H9 (cell line): ENCODE measurements at places on chromosomes 12 and 14. TPM values are rescaled to one million over a fixed set of nuclear protein-coding genes. Genes with fewer than 3 reads are reported as not detected.

The NELL2 gene
- 31.9 and 32.7 TPM in 2 replicates for total RNA-seq

The TIGAR gene
- total RNA-seq: 23.4 and 27.5 TPM in 2 replicates

The CHGA gene
- 6.7 and 7.8 TPM in 2 replicates for total RNA-seq

The CCDC196 gene
- total RNA-seq: not detected in 2 replicates

The NPFF gene
- total RNA-seq: not detected in 2 replicates

The STRN3 gene
- total RNA-seq: 49.5 and 52.1 TPM in 2 replicates

The TMEM229B gene
- 0.22 and 0.24 TPM in 2 replicates for total RNA-seq

DNA sequence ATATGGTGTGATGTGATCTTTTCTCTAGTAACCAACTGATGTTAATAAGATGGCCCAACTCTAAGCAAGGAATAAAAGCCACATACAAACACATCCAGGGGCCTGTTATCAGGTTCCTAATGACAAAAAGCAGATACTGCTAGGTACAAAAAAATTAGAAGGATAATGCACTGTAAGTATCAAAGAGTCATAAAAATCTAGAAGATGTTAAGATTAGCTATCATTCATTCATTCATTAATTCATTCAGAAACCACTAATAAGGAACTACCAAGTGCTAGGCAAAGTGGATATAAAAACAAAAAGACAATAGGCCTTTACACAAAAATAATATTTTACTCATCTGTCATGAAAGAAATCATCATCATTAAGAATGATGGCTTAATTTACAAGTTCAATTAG is 21.6 kb downstream of the ATF7 start:
- H3K27ac ChIP-seq: no peak overlapping the region
- H3K4me1 ChIP-seq: no peaks in the 10 kb centered on the region; the same call in 1 of the 2 replicates

DNA sequence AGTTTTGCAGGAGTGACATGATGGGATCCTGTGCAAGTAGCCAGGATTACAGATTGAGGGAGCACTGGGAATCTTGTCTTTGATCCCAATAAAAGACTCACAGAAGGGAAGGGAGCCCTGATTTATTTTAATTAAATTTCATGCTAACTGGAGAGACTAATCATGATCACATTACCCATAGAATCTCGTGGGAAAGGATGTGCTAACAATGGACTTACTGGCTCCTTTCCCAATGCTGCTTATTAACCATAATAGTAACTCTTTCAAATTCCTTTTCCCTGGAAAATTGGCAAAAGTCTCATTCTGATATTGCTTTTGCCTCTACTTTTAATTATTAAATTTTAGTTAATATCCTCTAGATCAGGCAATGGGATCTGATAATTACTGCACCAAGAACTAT is 174.8 kb upstream of the AVPR1A start:
- no peaks in the 10 kb centered on the region for H3K27me3 ChIP-seq
- no peaks in the 10 kb centered on the region for H3K36me3 ChIP-seq
- no peak overlapping the region for H3K4me3 ChIP-seq
- no peak for DNase-seq
- no peak overlapping the region for H3K27ac ChIP-seq

GRCh38 chr14:105616802-105617192 is 90.4 kb downstream of the TMEM121 start:
- DNase-seq: no peak
- H3K36me3 ChIP-seq: peaks cover 23% of the 10 kb centered on the region
- no peak overlapping the region for H3K27ac ChIP-seq
- H3K4me3 ChIP-seq: no peak overlapping the region; the same call in 2 of the 3 replicates
- H3K27me3 ChIP-seq: no peaks in the 10 kb centered on the region
- H3K4me1 ChIP-seq: no peaks in the 10 kb centered on the region

DNA sequence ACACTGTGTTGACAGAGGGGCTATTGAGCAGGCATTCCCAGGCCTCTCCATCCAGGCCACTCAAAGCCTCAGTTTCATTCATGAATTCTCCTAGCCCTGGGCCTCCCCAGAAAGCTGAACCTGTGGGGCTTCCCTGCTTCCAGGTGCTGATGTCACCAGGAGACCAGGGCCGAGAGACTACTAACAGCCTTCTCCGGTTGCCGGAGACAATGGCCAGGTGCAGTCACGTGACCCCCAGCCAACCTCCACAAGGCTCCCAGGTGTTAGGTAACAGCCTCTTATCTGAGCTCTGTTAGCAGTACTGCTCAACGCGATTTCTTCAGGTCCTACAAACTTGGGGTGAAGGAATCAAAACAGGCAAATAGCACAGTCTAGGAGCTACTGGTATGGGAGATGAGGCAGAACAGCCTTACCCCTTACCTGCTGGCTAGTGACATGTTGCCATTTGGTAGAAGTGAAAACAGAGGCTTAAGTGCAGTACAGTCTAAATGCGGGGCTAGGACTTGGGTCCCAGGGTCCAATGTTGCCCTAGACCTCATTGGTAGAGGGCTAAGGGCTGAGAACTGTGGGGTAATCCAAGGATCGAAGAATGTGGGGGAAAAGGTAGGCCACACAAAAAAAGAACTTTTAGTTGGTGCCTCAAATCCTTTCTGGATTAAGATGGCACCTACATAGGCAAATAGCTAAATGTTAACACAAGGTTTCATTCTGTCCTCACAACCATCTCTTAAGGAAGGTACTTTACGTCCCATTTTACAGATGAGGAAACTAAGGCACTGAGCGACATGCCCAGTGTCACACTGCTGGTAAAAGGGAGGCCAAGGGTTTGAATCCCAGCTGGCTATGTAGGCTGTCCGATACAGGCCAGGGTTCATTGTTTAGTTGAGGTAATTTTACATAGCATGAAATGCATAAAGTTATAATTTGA is 3.8 kb downstream of the CCDC88C start:
- peak overlapping the region; percentile 0; the same call in 1 of the 3 replicates for H3K4me3 ChIP-seq
- H3K4me1 ChIP-seq: peaks cover 11% of the 10 kb centered on the region; the same call in 1 of the 2 replicates
- peak; percentile 98 for DNase-seq
- H3K27me3 ChIP-seq: no peaks in the 10 kb centered on the region
- peak overlapping the region; percentile 57 for H3K27ac ChIP-seq
- H3K36me3 ChIP-seq: peaks cover 5% of the 10 kb centered on the region

DNA sequence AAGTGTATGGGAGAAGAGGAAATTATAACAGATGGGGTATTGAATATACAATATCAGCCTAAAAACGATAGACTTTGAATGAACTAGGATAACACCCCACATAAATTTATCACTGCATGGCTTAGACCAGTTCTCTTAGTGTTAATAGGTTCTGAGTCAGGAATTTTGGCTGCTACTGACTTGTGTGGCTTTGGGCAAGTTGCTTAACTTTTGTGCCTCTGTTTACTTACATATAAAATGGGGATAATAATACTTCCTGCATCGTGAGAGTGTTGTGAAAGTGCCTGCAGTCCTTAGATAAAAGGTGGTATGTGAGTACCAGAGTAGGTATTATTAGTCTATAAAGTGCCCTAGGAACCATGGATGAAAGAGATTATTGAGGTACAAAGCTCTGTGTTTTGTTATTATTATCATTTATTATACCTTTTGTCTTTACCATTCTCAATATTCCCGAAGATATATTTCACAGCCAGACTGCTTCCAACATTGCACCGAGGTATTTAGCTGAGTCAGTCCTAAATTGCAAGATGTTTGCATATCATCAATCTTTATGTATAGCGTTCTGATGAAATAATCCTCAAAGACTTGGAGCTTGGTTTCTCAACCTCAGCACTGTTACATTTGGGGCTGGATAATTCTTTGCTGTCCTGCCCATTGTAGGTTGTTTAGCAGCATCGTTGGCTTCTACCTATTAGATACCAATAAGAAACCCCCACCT is 2.3 kb upstream of the PAWR start:
- peaks cover 17% of the 10 kb centered on the region for H3K36me3 ChIP-seq
- peaks cover 3% of the 10 kb centered on the region; the same call in 1 of the 2 replicates for H3K4me1 ChIP-seq
- H3K27ac ChIP-seq: no peak overlapping the region
- DNase-seq: no peak

DNA sequence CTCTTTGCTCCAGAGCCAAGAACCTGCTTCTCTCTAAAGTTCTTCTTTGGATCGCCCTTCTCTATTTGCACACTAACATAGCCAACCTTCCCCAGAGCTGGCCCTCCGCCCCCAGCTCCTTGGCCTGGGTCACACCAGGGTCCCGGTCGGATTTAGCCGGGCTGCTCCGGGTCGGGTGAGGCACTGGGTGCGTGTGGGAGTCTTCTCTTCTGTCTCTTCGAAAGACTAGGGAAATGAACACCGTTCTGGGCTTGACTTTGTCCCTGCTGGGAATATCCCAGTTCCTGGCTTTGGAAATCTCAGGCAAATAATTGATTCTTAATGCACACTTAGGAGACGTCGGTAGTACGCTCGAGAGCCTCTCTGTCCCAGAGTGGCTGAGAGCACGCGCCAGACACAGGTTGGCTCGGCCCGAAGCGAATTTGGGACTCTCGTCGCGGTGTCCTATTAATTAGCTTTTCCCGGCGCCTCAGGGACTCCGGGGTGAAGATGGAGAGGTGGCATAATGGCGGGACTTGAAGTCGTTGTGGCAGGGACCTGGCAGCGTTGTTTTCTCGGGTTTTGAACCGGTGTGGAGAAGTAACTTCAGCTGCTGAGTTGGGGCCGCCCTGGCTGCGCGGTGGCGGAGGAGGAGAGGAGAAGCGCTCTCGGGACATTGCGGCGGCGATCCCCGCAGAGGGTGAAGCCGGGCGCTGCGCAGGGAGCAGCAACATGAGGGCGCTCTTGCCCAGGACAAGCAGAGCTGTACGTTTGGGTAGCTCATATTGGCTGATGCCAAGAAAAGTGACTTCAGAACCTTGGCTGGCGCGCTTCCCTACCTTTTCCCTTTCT is 7.5 kb downstream of the FOXG1 start:
- H3K4me3 ChIP-seq: peak overlapping the region; percentile 79
- H3K27me3 ChIP-seq: peaks cover 70% of the 10 kb centered on the region

DNA sequence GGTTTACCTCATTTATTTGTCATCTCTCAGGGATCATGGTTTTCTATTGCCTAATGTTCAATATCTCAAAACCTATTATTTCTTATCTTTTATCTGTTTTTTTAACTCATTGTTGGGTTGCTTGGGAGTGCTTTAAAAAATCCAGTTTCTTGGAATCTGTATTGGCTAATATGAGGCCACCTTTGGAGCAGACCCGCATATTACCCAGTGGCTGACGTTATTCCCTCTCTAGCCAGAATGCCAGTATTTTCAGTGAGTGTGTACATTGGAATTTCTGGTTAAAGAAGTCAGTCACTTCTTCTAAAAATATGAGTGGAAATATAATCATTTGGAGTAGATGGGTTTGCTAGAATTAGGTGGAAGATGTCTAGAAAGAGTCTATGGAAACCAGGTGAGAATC is 38.3 kb downstream of the PRMT8 start:
- H3K27me3 ChIP-seq: no peaks in the 10 kb centered on the region
- H3K4me1 ChIP-seq: no peaks in the 10 kb centered on the region
- no peak overlapping the region for H3K4me3 ChIP-seq
- no peak for DNase-seq
- H3K27ac ChIP-seq: no peak overlapping the region

DNA sequence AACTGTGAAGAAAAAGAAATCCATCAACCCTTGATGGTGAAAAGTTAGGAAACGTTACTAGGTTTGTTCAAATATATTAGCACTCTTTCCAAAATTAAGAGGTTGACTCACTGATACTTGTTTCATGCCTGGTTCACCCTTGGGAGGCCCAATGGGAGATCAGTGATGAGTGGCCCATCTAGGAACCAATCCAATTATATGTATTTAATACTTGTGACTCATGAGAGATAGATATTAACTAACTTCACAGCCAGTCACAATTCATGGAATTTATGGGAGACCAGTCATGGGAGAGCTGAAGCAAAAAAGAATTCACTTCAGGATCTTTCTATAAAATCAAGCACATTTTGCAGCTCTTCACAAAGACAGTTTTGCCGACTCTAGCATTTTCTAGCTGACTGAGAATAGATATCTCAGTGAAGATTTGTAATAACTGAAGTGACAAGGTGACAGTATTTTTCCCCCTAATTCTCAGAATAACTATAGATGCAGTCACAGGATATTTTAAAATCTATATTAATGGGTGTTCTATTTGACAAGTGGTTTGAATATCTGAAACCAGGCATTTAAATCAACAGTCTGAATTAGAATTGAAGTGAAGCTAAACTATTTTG is 230.2 kb downstream of the EPS8 start:
- no peak overlapping the region for H3K4me3 ChIP-seq
- H3K27ac ChIP-seq: no peak overlapping the region
- H3K27me3 ChIP-seq: no peaks in the 10 kb centered on the region
- no peaks in the 10 kb centered on the region for H3K36me3 ChIP-seq

- H3K36me3 ChIP-seq: no peaks in the 10 kb centered on the region
- H3K27ac ChIP-seq: no peak overlapping the region
- no peak overlapping the region for H3K4me3 ChIP-seq
- H3K4me1 ChIP-seq: no peaks in the 10 kb centered on the region
- no peak for DNase-seq
Observed at GRCh38 chr12:87827638-87828264, 201.4 kb downstream of the C12orf50 start.

DNA sequence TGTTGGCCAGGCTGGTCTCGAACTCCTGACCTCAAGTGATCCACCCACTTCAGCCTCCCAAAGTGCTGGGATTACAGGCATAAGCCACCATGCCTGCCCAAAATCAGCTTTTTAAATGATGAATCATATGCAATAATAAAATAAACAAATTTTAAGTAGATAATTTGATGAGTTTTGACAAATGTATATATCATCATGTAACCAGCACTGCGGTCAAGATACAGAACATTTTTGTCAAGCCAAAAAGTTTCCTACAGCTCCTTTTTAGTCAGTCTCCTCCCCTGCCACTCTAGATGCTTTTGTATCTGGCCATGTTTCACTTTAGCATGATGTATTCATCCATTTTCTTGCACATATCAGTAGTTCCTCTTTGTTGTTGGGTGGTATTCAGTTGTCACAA is 17.2 kb downstream of the FRMD6 start:
- H3K36me3 ChIP-seq: peaks cover 6% of the 10 kb centered on the region; the same call in 1 of the 2 replicates
- no peak for DNase-seq
- no peaks in the 10 kb centered on the region for H3K27me3 ChIP-seq
- H3K4me1 ChIP-seq: no peaks in the 10 kb centered on the region
- H3K4me3 ChIP-seq: no peak overlapping the region
- H3K27ac ChIP-seq: no peak overlapping the region

DNA sequence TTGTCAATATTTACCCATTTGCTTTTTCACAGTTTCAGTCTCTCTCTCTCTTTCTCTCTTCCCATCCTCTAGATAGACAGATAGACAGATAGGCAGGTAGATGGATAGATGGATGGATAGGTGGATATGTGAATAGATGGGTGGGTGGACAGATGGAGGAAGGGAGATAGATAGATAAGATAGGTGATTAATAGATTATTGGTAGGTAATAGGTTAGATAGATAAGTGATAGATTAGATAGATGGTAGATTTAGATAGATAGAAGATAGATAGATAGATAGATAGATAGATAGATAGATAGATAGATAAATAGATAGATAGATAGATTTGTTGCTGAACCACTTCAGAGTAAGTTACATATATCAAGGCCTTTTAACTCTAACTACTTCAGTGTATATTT is 148.2 kb downstream of the SLC15A4 start:
- no peaks in the 10 kb centered on the region for H3K36me3 ChIP-seq
- DNase-seq: no peak
- no peak overlapping the region for H3K27ac ChIP-seq
- H3K4me1 ChIP-seq: no peaks in the 10 kb centered on the region
- H3K4me3 ChIP-seq: no peak overlapping the region

DNA sequence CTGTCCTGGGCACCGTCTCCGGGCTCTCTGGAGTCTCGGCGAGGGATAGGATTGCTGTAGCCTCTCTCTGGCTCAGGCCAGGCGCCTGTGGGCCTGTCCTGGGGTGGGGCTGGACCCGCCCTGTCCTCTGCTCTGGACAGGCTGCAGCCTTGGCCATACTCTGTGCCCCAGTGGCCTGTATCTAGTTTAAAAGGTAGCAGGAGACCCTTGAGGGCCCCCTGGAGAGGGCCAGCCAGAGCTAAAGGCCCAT is 1.8 kb downstream of the KIF26A start:
- peaks cover 19% of the 10 kb centered on the region for H3K27me3 ChIP-seq
- DNase-seq: no peak
- no peak overlapping the region for H3K27ac ChIP-seq
- no peaks in the 10 kb centered on the region; the same call in 1 of the 2 replicates for H3K4me1 ChIP-seq
- peak overlapping the region; percentile 79 for H3K4me3 ChIP-seq
